Osteoblast (primary cell): ENCODE measurements at places on chromosomes 16 and 17.

DNA sequence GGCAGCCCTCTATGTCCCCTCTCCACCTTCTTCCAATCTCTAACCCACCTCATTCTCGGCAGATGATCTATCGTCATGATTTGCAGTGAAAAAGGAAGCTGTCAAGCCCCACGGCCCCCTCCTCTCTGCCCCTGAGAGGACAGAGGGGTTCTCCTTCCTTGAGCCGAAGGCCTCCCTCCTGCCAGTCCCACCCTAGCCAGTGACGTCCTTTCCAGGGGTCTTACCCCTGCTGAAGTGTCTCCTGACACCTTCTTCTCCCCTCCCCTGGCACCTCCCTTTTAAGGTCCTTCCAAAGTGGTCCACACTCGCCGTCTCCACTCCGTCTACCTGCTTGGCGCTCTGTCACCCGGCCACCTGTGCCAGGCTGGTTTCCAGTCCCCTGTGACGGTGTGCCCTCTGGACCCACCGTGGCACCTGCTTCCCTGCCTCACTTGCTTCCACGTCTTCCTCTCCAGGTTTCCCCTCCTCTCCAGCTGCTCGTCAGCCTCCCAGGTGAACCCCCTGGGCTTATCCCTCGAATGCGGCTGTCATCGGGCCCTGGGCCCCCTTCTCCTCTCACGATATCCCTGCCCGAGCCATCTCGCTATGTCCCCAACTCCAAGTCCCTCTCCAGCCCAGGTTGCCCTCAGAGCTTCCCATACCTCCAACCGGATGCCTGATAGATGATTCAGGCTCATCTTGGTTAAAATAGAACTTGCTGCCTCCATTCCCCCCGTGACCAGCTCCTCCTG, 5.7 kb downstream of the CCDC102A start:
- DNase-seq = peak; percentile 75

- no peak for DNase-seq
These were observed 17.3 kb downstream of the KPNA2 start for GRCh38 chr17:68052810-68053209.

DNA sequence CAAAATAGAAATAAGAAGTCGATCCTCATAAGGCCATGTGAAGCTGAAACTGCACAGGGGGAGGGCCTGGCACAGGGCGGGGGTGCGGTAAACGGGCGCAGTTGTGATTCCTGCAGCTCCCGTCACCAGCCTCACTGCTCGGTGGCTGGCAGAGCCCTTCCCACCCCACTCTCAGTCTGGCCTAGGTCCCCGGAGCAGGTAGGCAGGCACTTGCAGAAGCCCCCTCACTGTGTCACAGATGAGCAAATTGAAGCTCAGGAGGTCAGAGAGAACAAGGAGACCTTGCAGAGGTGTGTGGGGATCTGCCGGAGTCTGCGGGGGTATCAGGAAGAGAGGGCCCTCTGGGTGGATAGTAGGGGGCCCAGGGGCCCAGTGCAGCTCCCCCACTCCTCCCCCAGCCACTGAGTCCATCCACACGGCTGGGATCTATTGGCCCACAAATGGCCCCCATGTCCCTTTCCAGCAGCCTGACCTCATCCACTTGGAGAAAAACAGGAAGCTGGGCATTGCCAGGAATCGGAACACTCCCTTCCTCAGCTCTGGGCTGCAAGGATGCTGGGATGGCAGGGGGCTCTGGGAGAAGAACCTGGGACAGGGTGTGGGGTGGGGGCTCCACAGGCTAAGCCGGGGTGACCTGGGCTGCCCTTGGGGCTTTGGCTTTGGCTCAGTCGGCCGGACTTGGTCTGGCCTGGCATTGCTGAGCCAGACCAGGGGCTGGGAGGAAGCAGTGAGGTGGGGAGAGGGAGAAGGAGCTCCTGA, 21.4 kb upstream of the MAP3K14 start:
- peak; percentile 18 for DNase-seq

- DNase-seq = peak; percentile 95
These were observed 2.1 kb downstream of the SCARF1 start for GRCh38 chr17:1643293-1643998.

GRCh38 chr16:74742051-74742481, 32.6 kb downstream of the FA2H start:
- DNase-seq = no peak

GRCh38 chr17:35731239-35731916, at the start of gene RASL10B:
Gene RASL10B (plus strand): TSS chr17:35731639. CDS start chr17:35735185, 3,546 bp downstream.
- DNase-seq = peak; percentile 98

DNA sequence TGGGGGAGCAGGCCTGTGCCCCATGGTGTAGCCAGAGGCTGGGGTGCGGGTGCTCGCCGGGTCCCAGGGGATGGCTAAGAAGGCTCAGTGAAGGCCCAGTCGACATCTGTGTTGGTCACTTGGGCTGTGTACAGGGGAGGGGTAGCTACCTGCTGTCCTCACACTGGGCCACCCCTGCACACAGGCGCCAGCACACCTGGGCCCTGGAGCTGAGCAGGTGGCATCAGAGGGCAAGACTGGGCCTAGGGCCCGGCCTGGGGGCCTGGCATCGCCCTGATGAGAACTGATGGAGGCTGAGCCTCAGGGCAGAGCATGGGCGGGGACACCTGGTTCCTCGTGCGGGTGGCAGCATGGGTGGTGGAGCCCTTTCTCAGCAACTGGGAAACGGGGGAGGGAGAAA, 870 bp upstream of the CTRB2 start:
- DNase-seq = peak; percentile 77

DNA sequence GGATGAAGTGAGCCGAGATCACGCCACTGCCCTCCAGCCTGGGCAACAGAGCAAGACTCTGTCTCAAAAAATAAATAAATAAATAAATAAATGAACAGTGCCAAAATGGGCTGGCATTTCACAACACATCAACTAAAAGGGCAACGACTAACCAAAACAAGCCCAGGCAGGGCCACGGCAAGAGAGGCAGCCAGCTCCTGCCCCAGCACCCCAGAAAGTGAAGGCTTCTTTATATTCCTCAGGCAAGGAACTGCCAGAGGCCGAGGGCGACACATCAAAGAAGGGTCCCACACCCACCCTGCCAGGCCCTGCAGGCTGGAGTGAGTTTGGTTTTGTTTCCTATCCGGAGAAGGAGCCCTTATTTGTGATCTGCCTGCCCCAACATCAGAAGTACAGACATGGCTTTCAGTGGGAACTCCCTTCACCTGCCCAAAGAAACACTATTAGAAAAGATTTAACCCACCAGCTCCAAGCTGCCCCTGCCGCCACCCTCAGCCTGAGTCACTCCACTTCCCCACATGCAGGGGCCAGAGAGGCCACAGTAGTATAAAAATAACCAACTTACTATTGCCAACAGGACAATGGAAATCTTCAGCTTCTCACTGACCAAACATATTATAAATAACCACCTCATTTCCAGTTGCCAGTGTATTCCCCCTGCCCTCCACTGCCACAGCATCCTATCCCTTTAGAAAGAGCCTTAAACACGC, 8.0 kb downstream of the FBXO31 start:
- DNase-seq = peak; percentile 95

DNA sequence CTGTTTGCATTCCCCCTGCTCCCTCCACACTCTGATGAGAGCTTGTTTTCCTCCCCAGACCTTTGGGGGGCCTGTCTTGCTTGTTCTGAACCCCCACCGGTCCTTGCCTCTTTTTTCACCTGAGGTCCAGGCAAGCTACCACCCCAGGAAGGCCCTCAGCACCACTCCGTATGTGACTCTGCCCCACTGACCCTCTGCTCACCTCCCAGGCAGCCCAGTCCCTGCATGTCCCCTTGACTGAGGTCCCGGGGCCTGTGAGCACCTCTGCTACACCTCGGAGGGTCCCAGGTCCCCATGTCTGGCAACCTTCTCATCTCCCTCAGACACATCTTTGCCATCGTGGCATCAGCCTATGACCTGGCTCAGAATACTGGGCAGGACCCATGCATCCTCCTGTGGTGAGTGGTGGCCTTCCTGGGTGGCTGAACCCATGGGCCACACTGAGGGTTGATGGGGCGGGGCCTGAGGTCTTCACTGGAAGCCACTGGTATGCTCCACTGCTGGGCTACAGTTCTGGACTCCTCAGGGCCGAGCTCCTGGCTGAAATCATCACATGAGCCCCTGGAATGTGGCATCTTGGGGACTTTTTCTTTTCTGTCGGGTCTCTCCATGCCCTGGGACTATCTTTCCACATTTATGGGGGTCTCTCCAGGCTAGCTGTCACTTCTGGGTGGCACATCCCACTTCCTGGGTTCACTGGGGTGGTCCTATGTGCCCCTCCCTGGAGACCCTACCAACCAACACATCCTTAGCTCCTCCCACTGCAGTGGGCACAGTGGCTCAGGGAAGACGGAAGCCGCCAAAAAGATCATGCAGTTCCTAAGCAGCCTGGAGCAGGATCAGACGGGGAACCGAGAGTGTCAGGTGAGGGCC, 3.5 kb downstream of the MYO15B start:
- DNase-seq = peak; percentile 89

DNA sequence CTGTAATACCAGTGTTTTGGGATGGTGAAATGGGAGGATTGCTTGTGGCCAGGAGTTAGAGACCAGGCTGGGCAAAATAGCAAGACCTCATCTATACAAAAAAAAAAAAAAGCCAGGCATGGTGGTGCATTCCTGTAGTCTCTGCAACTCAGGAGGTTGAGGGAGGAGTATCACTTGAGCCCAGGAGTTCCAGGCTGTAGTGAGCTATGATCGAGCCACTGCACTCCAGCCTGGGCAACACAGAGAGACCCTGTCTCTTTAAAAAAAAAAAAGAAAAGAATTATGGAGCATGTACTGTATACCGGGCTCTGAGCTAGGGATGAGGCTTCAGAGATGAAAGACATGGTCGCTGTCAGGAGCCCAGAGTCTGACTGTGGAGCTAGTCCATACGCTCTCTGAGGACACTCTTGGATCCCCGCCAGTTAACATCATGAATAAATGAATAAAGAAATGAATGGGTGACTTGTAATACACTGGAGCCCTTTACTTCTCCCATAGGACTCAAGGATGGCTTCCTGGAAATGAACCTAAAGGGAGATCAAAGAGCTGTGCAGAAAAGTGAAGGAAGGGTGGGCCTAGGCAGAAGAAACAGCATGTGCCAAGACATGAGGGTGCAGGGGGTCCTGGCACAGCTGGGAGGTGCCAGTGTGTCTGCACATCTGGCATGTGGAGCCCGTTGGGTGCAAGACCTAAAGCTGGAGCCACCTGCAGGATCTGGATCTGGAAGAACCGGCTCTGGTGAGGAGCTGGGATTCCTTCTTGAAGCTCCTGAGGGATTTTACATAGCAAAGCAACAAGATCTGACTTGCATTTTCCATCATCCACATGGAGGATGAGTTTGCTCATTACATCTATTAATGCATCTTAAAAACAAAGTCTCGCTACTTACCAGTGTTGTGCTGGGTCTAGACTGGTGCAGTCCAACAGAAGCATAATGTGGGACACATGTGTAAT, 120.4 kb downstream of the IRX3 start:
- no peak for DNase-seq

DNA sequence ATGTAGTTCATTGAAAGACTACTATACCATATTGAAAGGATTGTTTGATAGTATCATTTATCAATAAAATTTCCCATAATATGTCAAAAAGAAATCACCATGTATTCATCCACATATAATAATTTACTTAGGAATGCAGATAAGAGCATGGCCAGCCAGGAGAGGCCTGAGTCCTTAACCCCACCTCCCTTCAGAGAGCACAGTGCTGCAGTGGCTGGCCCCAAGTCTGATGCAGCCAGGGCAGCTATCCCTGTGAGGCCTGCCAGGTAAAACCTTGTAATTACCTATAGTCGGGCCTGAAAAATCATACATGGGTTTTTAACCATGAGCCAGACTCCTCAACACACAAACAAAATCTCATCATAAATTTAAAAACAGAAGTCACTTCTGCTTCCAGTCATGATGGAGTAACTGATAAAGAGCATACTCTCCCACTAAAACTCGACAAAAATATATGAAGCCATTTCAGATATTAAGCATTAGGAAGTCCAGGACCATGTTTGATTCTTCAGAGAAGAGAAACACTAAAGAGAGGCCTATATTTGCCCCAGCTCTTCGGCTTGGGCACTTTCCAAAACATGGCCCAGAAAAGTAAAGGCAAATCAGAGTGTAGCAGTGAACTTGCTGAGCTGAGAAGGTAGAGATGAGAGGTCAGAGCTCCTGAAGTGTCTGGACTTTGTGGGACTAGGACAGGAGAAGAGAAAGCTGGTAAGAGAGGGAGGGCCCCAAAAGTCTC, 40.9 kb upstream of the CCNF start:
- no peak for DNase-seq

DNA sequence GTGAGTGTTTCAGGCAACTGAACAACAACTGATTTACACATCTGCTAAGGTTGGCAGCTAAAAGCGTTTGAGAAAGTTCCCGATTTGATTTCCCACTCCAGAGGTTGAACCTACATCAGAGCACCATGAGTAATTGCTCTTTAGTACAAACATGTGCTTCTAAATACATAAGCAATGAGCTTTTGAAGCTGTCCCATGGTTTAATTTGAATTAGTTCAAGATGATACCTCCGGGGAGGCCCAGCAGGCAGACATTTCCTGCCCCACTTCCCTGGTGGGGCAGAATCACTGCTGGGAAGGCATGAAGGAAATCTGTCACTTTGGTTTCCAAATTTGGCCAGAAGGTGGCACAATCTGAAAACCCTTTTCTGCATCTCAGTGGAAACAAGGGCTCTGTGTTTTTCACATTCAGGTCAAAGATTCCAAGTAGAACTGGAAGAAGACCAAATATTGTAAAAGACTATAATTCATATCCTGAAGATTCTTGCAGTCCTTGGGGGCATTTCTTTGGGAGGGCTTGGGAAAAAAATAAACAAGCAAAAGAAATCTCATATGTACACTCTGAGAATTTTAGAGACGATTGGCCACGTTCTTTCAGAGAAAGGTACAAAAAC, 176.2 kb upstream of the FAM20A start:
- DNase-seq = peak; percentile 53
